A549 (cell line): ENCODE measurements at places on chromosomes 7 and 10.

- DNase-seq = no peak
Observed at GRCh38 chr7:110521357-110521911, 569.5 kb upstream of the LRRN3 start.

GRCh38 chr10:88531392-88532052, 51.6 kb downstream of the RNLS start:
- no peak for DNase-seq

GRCh38 chr7:99137411-99138180, 6.3 kb downstream of the SMURF1 start:
- peak; percentile 36 for DNase-seq

GRCh38 chr10:71463111-71463510, 66.4 kb downstream of the CDH23 start:
- DNase-seq = no peak

- DNase-seq = no peak
Observed at GRCh38 chr7:272108-272615, 17.8 kb upstream of the FOXL3 start.

DNA sequence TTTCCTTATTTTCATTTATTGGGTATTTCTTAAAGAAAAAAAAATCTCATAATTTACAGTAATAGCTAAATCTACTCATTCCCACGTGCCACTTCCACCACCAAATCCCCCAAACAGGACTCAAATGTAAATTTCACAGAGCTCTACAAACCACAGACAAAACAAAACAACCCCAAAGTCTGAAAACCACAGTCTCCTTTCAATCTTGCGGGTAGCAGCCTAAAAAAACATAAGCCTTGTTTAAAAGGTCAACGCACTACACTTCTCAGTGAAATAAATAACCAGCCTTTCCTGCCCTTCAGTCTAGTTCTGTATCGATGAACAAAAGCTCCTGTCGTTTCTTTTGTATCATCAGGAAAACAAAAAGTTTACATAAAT, 121.8 kb upstream of the AFAP1L2 start:
- DNase-seq = no peak

DNA sequence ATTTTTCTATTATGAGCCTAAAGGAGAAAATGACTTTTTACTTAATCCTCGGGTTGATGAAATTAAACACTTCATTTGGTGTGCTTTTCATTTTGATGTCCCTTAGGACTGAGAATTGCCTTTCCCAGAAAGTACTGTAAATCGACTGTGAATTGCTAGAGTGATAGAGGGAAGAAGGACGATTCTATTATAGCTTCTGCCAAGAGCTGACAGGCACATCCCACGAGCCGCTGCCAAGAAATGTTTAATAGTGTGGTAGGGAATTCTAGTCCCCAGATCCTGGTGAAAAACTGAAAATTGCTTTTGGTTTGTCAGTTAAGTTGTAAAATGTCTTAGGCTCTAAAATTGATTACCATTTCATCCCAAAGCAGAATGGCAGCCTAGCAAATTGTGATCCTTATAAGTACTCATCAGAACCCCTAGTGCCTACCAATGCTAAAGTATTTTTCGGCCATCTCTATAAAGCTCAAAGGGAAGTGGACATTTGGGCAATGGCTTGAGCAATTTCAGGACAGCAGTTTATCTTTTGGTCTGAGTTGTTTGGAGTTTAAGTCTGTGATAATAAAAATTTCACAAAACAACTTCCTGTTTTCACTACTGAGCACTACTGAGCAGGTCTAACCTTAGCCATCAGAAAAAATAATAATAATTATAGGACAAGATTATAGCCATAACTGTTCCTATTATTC, 44.6 kb upstream of the HYCC1 start:
- DNase-seq = no peak
